Iris pigment epithelial cell (primary cell): ENCODE measurements at places on chromosomes 4 and X.
A peak's percentile ranks its signal among the peaks of the same experiment; 100 is the strongest.

DNA sequence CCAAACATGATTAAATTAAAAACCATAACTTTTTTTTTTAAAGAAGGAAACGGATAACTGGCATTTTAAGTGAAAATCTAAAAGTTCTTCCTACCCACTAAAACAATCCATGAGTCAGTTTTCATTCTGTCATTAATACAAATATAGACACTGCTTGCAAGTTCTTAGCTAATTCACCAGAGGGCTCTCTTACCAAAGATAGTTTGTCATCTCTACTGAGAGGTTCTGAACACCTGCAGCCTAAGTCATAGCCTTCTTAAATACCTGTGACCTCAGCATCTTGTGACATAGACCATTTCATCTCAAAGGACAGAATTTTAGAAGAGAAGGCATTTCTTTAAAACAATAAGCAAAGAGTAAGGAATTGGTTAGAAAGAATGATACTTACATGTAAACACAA, 65.3 kb upstream of the FAM120C start:
- peak; percentile 41 for DNase-seq

GRCh38 chr4:92241094-92241493, 62.7 kb upstream of the GRID2 start:
- DNase-seq, result no peak

- DNase-seq, result no peak
These were observed 128.0 kb upstream of the NKX1-1 start for GRCh38 chr4:1534095-1534872.

DNA sequence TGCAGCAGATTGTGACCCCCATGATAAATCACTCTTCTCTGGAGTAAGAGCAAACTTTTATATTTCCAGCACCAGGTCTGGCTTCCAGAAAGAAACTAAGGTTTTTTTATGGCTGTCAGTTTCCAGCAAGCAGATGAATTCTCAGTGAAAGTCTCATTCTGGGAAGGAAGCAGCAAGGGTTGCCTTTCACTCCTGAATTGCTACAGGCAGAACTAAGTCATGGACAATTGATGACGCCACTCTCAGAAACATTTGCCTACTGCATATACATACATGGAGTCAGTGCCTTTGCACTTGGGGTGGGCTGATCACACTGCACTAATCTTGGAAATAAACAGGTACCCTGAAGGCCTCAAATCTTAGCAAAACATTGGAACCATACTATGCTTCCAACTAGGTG, 80.0 kb downstream of the IL21 start:
- DNase-seq, result no peak

DNA sequence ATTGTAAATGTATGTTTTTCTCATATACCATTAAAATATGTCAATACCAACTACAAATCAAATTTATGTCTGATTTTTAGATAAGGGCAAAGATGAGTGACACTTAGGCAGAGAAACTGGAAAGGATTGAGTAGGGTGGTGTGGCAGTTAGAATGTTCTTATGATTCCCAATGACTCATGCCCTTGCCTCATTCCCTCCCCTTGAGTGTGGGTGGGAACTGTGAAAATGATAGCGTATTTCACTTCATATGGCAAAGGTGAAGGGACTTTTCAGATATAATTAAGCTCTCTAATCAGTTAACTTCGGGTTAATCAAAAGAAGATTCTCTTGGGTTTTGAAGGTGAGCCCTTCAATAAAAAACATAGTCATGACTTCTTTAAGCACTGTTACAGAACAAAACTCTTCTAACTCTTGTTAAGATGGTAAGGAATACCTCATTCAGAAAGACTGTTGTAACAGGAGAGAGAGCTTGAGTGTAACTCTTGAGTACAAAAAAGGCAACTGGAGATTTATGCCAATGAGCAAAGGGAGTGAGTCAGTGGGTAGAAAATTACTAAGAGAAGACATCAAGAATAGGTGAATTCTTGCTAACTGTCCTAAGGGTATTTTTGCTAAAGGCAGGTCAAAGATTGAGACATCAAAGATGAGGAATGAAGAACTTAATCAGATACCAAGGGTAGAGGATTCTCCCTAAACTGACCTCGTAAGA, 329.5 kb downstream of the KCTD8 start:
- peak; percentile 25 for DNase-seq

- DNase-seq, result no peak
These were observed 6.9 kb downstream of the TEX13C start for GRCh38 chrX:125326599-125326998.

GRCh38 chr4:122045533-122045932, 93.7 kb upstream of the TRPC3 start:
- DNase-seq, result peak; percentile 90

GRCh38 chrX:132948648-132949260, 9.7 kb downstream of the HS6ST2 start:
- DNase-seq, result no peak
